ENCODE measurements at places on chromosomes 16 and 17.
A peak's percentile ranks its signal among the peaks of the same experiment; 100 is the strongest.

DNA sequence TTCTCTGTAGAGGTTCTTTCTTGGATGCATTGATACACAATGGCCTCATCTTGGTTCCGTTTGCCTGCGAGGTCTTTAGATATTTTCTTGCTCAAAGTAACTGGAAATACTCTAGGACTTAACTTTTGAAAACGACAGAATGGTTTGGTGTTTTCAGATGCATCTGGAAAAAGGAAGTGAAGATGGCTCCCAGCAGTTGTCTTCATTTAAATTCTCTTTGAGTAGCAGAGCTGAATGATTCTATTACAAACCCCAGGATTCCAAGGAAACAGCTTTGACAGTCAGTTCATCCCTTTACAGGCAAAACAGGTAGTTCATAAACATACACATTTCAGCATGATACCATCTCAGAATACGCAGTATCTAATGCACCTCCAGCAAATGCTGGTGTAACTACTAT, 54.8 kb downstream of the PSMD12 start:
- no peaks in the 10 kb centered on the region for H3K4me1 ChIP-seq
- no peaks in the 10 kb centered on the region for H3K36me3 ChIP-seq
- DNase-seq = no peak
- no peak overlapping the region for H3K27ac ChIP-seq
- no peaks in the 10 kb centered on the region for H3K27me3 ChIP-seq
- H3K4me3 ChIP-seq = no peak overlapping the region

- peaks cover 11% of the 10 kb centered on the region for H3K36me3 ChIP-seq
- peaks cover 30% of the 10 kb centered on the region for H3K27me3 ChIP-seq
- no peak for DNase-seq
- no peaks in the 10 kb centered on the region for H3K4me1 ChIP-seq
- H3K27ac ChIP-seq = no peak overlapping the region
Observed at GRCh38 chr17:58325976-58326468, 2.6 kb downstream of the TSPOAP1 start.

DNA sequence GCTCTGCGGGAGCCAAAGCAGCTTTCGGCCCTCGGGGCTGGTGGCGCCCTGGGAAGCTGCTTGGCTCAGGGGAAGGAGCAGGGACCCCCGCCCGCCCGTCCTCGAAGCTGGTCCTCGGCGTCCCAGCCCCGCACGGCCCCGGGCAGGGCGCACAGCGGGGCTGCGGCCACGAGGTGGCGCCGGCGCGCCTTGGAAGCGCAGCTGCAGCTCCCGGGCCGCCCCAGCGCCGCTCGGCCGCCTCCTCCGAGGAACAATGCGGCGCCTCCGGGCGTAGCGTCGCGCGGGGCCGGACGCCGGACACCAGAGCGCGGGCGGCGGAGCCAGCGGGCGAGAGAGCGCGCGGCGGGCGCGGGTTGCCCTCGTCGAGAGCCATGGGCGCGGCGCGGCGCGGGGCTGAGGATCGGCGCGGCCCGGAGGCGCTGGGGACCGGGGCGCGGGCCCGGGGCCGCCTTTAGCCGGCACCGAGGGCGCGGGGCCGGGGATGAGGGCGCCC, at the start of gene MGAT5B:
TSS of gene MGAT5B (plus strand) at position 229 of the 493 bp plus-strand sequence. CDS start 626 bp downstream, outside the sequence.
- H3K36me3 ChIP-seq = no peaks in the 10 kb centered on the region
- H3K4me3 ChIP-seq = peak within 1 kb of the TSS; percentile 14
- H3K27me3 ChIP-seq = no peaks in the 10 kb centered on the region

DNA sequence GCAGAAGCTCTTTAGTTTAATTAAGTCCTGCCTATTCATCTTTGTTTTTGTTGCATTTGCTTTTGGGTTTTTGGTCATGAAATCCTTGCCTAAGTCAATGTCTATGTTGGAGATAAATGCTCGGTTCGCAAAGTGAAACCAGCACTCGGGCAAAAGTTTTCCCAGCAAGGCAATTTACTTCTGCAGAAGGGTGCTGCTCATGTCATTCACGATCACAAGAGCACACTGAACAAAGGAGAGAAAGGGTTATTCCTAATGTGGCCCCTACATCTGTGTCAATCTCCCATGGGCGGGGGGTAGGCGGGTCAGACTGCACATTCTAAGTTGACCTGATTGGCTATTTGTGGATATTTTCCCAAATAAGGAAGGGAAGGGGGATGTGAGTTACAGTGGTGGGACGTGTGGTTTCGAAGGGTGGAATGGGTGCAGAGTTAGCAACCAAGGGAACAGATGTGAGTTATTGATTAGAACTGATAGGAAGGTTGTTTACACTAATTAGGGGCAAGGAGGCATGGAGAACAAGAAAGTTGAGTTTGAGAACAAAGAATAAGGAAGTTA, 23.0 kb downstream of the ATF7IP2 start:
- H3K4me1 ChIP-seq = no peaks in the 10 kb centered on the region
- DNase-seq = no peak
- H3K4me3 ChIP-seq = no peak overlapping the region
- H3K36me3 ChIP-seq = no peaks in the 10 kb centered on the region
- H3K27me3 ChIP-seq = no peaks in the 10 kb centered on the region
- H3K27ac ChIP-seq = no peak overlapping the region

- no peak overlapping the region for H3K4me3 ChIP-seq
- H3K36me3 ChIP-seq = no peaks in the 10 kb centered on the region
- no peaks in the 10 kb centered on the region for H3K27me3 ChIP-seq
- no peak for DNase-seq
- H3K4me1 ChIP-seq = no peaks in the 10 kb centered on the region
Observed at GRCh38 chr17:55386796-55387332, 34.8 kb downstream of the MMD start.
